ENCODE measurements at places on chromosomes 11 and 22.

- no peak for DNase-seq
Measured at GRCh38 chr22:32920032-32920628, 118.6 kb downstream of the TIMP3 start.

GRCh38 chr11:132610791-132611190 is 921.5 kb downstream of the OPCML start:
- DNase-seq = no peak

DNA sequence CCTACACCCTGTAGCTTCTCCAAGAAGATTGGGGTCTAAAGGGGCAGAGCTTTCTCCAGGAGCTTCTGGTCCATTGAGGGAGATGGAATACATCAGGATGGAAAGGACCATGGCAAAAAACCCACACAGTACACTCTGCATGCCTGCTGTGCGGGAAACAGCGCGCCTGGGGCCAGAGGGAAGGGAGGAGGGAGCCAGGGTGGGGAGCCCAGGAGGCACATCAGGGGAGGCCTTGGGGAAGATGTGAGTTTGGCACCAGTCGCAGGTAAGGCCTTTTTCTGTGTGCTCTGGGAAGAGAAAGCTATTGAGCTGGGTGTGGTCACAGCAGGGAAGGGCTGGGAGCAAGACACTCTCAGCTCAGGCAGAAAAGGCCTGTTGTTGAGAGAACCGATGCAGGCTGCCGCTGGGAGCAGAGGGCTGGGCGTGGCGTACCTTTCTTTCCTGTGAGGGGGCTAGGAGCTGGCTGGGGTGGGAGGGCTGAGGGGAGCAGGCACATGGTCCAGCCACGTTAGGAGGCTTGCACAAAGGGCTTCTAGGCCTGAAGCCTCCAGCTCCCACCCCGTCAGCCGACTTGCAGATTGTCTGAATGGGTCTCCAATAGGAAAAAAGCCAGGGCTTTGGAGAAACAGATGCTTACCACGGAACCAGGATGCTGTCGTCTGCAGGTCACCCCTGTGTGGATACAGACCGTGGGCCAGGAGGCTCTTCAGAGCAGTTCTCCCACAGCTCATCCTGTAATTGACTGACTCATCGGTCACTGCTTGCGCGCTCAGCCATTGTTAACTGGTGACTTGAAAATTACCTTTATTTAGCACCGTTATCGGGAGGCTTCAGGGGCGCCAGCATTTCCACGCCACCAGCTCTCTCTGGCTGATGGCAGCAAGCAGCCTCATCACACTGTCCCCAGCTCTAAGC is 237.3 kb downstream of the ST3GAL4 start:
- no peak for DNase-seq

DNA sequence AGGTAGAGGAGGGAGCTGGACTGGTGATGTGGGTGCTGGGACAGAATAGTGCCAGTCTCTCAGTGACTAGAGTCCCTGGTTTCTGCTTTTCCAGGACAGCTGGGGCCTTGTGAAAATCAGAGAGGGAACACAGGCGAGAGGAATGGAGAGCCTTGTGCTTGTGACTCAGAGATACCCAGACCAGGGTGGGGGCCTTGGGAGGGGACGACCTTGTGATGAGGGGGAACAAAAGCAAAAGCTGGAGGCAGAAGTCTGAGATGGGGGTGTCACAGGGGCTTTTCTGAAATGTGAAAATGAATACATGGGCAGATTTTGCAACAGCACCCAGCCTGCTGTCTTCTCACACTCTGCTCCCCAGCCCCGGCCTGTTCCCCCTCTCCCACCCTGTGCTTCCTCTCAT is 3.4 kb upstream of the NR1H3 start:
- no peak for DNase-seq

- DNase-seq = no peak
Measured at GRCh38 chr11:17026487-17027082, 12.4 kb upstream of the PLEKHA7 start.

- DNase-seq = no peak
Measured at GRCh38 chr11:33656768-33657167, 43.9 kb downstream of the C11orf91 start.

DNA sequence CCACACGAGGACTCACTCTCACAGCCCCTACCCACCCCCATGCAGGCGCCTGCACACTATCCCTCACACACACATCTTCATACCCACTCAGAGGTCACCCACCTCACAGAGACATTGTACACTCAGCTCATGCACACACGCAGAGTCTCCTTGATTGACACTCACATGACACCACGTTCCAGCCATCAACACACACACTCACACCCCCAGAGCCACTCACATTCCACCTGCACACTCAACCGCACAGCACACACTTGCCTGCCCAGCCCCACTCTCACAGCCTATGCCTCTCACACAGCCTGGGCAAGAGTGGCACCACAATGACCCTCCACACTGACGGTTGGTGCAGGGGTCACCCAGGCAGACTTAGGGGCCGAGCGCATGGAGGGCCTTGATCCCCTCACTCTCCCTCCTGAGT is 2.2 kb downstream of the SPI1 start:
- DNase-seq = no peak

DNA sequence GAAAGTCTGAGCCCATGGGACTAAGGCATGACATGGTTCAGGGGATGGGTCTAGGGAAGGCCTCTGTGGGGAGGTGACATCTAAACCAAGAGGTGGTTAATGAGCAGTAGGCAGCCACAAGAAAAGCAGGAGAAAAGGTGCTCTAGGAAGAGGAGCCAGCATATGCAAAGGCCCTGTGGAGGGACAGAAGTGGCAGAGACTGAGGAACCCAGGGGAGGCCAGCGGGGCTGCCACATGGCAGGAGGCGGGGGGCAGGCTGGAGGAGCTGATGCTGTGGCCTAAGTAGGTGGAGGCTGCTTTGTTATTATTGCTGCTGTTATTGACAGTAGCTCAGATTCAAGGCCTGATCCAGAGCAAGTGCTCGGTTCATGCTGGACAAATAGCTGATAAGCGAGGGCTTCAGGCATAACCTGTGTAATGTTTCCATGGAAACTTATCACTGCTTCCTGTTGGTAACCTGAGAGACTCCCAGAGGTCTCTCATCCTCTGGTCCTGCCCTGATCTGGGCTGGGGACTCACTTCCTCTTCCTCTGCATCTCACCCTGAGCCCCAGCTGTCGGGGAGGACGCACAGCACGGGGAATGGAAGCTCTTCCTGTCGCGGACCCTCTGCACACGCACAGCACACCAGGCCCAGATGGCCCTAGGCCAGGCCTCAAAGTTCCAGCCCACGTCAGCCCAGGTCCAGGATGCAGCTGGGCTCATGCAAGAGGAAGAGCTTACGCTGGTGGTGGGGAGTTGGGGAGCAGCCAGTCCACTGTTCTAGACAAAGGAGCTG is 75.2 kb upstream of the TP53I11 start:
- DNase-seq = peak; percentile 16

GRCh38 chr11:130872102-130872501 is 44.2 kb downstream of the SNX19 start:
- no peak for DNase-seq

GRCh38 chr11:32030875-32031503 is 59.9 kb upstream of the RCN1 start:
- no peak for DNase-seq

- DNase-seq = peak; percentile 93
Measured at GRCh38 chr11:18526521-18527296, at the start of gene TSG101. TSS of gene TSG101 (minus strand) at chr11:18526942. CDS start at chr11:18526816, 126 bp downstream.

GRCh38 chr11:64026575-64027205 is 9.0 kb upstream of the FLRT1 start:
- no peak for DNase-seq

Data from activated CD4-positive, alpha-beta T cell treated with anti-CD3 and anti-CD28 coated beads, Interleukin-2, amount 10 ng/mL, durations not matched to agents 7 days and 5 days (primary cell).